ENCODE measurements at places on chromosomes 6 and 20.
A peak's percentile ranks its signal among the peaks of the same experiment; 100 is the strongest.

GRCh38 chr20:605237-605636 lies 4.9 kb downstream of the TCF15 start:
- no peak for DNase-seq

DNA sequence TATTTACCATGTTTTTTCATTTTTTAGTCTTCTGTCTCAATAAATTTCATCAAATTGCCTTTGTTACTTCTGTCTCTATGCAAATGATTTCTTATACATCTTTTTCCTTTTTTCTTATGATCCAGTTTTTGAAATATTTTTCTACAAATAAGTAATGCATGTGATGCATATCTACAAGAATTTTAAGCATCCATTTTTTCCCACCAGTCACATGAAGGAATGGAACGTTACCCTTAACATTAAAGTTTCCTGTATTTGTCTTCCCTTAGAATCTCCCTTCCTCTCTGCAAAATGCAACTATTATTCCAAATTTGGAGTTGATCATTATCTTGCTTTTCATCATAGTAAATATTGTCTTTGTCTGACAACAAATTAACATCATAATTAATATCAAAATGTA lies 35.5 kb downstream of the PSMB9 start:
- DNase-seq = no peak

- no peak for DNase-seq
Measured at GRCh38 chr6:28977341-28978132, 27.6 kb downstream of the ZNF311 start.

DNA sequence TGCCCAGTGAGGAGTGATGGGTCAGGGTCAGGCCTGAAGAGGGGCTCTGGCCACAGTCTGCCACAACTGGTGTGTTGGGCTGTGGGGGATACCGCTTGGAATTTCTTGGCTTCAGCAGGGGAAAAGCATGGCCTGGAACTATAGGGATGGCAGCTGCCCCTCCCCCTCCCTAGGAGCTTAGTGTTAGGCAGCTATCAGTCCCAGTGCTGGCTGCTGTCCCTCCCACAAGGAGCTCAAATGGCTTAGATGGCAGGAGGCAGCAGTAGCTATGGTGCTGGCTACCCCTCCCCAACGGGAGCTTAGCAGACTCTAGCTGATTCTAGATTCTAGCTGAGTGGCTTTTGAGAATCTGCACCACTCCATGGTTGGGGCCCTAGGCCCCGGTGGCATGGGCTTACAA lies 414.5 kb upstream of the HSF2 start:
- DNase-seq = no peak

DNA sequence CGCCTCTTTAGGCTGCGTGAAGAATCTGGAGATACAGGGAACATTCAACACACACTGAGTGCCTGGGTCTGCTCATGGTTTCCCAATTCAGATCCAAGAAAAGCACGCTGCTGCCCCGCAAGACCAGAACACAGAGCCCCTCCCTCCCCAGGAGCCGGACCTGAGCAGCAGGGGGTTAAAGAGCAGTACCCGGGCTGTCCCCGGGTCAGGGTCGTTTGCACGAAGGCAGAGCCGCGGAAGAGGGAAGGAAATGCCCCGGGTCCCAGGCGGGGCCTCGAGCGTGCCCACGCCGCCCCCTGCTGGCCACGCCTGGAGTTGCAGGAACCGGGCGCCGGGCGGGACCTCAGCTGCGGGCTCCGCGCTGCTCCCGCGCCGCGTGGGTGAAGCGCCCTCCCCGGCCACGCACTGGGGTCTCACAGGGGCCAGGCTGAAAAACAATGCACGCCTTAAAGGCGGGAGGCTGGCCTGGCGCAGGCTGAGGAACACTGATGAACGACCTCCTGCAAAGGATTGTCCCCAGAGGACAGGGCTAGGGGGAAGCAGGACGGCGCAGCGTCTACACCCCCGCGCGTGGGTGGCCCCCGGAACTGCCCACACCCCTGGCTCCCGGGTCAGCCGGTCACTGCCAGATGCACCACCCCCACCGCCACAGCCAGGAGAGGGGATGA lies 48.9 kb downstream of the ANKRD60 start:
- DNase-seq = peak; percentile 42

DNA sequence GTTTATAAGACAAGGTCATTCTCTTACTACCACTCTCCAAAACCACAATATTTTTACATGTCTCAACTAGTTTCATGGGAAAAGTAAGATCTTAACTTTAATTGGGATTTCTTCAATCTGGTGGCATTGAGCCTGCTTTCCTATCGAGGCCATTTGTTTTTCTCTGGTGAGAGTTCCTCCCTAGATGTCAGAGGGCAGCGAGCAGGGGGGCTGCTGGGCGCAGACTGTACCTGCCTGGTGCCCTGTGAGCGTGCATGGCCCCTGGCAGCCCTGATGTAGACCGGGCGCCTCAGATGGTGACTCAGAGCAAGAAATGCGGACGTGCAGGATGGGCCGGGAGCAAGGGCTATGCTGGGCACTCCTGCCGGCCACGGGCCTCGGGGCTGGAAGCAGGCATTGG lies 27.2 kb downstream of the ERMARD start:
- DNase-seq = no peak

- DNase-seq = no peak
Measured at GRCh38 chr6:163302747-163303146, 111.8 kb upstream of the QKI start.

- no peak for DNase-seq
Measured at GRCh38 chr6:109008537-109009235, 86.0 kb downstream of the SESN1 start.

DNA sequence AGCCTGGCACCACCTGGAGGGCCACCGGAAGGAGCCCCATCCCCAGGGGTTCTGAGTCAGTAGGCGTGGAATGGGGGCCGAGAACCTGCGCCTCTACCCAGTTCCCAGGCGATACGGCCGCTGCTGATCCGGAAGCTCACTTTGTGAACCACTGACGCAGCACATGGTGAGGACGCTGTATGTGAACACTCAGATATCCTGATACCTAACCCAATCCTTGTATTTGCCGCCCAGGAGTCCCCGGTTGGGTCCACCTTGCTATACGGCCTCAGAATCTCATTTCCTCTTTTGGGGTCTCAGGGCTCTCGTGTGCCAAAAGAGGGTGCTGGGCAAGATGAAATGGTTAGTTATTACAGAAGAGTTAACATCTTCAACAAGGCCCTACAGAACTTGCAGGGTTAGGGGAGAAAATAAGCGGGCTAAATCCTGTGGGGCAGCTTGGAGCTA lies 604 bp upstream of the RAB5IF start:
- DNase-seq = peak; percentile 19

DNA sequence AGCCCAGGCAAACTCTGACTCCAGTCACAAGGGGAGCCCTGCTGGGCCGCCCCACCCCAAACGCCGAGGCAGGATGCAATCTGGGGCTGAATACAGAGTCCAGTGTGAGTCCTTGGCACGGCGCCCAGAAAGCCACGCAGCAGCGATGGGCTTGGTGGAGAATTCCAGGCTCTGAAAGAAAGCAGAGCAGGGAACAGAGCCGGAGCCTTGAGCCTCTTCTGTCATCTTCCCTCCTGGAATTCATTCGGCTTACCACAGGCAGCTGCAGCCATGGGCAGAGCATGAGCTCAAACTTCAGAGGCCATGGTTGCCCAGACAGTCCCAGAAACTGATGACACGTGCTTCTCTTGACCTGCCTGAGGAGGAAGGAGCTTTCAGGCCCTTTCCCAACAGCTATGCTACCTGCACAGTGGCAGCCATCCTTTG lies 441.1 kb upstream of the JARID2 start:
- no peak for DNase-seq

DNA sequence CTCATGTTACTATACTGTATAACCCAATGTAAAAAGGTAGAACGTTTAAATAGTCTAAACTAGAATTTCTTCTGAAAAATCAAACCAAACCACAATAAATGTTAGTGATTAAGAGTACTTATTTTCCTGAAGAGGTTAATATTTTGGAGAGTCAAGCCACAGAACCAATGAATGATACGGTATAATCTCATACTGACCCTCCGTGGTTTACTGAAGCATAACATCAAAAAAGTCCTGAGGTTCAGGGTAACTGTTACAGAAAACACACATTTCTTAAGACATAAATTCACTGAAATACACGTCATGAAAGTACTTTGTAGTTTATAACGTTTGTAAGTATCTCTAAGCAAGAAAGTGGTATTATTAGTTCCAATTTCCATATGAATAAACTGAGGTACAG lies 28.9 kb downstream of the ESF1 start:
- no peak for DNase-seq

- no peak for DNase-seq
Measured at GRCh38 chr6:19417713-19418112, 419.5 kb upstream of the ID4 start.

- DNase-seq = no peak
Measured at GRCh38 chr6:32845384-32845884, 1.6 kb upstream of the PSMB8 start.

GRCh38 chr20:2047456-2048092 lies 53.7 kb upstream of the PDYN start:
- DNase-seq = no peak

GRCh38 chr6:90167514-90168379 lies 128.9 kb downstream of the BACH2 start:
- no peak for DNase-seq

DNA sequence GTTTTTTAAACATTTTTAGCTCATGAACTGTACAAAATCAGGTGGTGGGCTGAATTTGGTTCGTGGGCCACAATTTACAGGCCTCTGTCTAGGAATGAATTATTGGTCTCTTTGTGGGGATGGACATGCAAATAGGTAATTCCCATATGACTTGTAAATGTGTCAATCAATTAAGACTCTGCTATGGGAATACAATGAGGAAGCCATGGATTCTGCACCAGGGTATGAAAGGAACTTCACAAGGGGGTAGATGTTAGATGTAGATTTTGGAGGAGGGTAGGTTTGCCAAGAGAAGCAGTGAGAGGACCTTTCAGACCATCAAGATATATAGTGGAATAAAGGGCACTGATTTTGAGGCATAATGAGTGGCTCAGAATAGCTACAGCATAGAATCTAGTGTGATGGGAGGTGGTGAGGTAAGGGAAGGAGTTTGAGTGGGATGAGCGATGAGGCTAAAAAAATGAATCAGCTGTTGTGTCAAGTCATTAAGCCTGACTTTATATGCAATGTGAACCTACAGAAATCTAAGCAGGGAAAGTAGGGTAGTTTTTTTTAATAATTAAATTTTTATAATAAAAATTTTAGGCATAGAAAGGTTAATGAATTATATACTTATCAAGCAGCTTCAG lies 32.6 kb upstream of the RNF182 start:
- no peak for DNase-seq

DNA sequence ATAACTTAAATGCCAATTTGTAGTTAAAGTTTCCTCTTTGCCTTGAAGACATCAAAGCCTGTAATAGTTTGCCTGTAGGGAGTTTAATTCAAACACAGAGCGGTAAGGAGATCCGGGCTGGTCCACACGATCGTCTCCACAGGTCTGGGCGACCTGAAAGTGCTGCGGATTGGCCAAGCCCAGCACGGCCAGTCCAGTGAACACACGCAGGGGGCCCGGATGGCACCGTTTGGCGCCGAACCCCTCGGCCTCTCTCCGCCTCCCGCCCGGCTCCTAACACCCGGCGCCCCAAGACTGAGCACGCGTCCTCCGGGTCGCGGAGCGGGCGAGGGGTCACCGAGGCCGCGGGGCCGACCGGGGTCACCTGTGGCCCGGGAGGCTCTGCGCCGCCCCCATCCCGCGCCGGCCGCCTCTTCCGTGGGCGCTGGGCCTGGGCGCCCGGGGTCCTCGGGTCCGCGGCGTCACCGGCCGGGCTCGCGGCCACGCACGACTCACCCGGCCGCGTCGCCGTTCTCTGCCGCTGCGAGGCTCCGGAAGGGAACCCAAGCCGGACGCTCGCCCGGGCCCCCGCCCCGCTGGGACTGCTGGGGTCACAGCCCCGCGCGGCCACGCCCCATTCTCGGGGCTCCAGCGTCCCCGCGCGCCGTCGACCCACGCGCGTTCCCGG lies 481 bp downstream of the SERPINB6 start:
- DNase-seq = no peak

DNA sequence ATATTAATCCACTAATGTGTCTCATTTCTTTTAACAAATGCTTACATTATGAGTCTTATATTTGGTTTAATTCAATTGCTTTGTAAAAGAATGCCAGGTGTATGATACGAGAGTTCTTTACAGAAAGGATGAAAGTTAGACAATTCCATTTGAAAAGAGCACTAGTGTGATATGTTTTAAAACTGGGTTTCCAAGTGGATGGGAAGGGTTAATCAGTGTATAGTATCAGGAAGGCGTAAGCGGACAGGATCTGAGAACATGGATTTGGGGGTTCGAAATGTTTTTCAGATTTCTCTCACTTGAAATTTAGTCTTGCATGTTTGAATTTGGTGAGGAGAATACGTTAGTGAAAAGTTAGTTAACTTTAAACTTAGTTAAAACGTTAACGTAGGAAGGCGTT lies 2.6 kb downstream of the FOXO3 start:
- DNase-seq = no peak

DNA sequence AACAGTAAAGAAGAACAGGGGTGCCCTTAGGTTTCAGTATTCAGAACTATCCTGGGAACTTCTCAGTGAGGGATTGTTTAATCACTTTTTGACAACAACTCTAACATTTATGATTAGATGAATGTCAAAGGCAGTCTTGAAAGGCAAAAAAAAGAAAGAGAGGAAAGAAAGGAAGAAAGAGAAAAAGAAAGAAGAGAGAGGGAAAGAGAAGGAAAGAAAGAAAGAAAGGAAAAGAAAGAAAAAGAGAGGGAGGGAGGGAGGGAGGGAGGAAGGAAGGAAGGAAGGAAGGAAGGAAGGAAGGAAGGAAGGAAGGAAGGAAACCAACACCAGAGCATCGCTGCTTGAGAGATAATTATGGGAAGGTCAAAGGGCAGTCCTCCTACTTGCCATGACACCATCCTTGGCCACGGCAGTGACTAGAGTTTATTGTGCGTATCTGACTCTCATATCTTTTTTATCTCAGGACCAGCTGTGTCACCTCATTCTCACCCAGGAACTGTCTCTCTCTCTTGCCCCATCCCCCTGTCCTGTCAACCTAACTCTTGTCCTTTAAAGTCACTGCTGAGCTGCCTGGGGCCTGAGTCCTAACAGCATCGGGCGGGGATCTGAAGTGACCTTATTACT lies 96.8 kb upstream of the ATXN1 start:
- DNase-seq = no peak

GRCh38 chr6:33863084-33863483 lies 59.3 kb upstream of the MLN start:
- no peak for DNase-seq

GRCh38 chr6:100724696-100725095 lies 156.4 kb downstream of the ASCC3 start:
- DNase-seq = no peak

GRCh38 chr20:5886788-5887187 lies 63.5 kb downstream of the TRMT6 start:
- no peak for DNase-seq

GRCh38 chr20:57998981-57999464 lies 229.4 kb downstream of the ANKRD60 start:
- no peak for DNase-seq

DNA sequence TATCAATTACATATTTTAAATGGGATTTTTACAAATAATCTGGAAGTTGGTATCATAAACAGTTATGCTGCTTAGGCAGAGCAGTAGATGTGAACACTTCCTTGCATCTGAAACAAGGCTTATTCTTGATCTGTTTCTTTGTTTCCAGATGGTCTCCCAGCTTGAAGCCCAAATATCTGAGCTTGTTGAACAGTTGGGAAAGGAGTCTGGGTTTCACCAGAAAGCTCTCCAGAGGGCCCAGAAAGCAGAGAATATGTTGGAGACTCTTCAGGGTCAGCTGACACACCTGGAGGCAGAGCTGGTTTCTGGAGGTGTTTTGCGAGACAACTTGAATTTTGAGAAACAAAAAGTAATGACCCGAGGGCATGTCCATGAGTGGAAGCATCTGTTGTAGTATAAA lies 91.9 kb downstream of the CCDC170 start:
- no peak for DNase-seq

- DNase-seq = no peak
Measured at GRCh38 chr20:42204109-42204660, 586.0 kb upstream of the CHD6 start.
